ENCODE measurements at places on chromosomes 4 and X.

DNA sequence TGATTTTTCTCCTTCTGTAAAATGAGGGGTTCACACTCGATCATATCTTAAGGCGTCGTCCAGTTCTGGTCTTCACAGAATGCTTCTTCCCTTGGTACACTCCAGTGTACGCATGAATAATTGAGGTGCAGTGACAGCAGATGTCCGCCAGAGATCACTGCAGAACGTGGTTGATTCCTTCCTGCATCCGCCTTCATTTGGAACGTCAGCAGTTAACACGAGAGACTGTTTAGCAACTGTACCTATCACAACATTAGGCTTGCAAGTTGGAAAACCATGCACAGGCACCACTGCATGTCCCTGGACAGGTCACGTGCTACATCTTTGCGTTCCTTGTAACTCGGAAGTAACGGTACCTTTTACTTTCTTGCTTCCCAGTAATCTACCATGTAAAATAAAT is 66.0 kb upstream of the GEMIN8 start:
- peak; percentile 4 for DNase-seq

DNA sequence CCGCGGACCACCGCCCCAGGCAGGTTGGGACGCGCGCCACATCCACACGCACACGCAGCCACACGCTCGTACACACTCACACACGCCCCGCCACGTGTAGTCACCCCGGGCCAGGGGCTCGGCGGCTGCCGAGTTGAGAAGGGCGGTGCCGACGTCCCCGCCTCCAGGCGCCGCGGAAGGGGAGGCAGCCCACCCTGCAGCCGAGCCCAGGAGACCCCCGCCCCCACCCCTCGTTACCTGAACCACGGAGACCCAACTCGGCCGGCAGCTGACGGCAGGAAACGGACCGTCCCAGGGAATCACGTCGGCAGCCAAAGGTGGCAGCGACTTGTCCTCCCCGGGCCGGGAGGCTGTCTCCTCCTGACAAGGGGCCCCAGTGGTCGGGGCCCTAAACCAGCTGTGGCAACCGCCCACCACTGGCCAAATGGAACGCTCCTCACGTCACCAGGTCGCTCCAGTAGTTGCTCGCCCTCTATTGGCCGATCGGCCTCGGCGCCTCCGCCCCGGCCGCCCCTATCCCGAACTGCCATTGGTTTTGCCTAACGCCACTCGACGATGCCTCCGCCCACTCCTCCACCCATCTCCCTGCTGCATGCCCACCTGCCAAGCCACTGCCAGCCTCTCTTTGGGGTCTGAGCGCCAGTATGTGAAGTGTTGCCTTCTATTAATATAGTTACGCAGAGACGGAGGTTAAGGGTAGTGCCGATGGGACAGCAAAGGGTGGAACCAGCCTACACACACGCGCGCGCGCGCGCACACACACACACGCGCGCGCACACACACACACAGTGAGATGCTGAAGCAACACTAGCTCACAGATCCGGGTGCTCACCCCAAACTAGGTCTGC is at the start of gene ZDHHC9:
Gene ZDHHC9 (minus strand): TSS at position 428 of the 848 bp plus-strand sequence. CDS start 1,941 bp downstream, outside the sequence.
- peak; percentile 91 for DNase-seq

DNA sequence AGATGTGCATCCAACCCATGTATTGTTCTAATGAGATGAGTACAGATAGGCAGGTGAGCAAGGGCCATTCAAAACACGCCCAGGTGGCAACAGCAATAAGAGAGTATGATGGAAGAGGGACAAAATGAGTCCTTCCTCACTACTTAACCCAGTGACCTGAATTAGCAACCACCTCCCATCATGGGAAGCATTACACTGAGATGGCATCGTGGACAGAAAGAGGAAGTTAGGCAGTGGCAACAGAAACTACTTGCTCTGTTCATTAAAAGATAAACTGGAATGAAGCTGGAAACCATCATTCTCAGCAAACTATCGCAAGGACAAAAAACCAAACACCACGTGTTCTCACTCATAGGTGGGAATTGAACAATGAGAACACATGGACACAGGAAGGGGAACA is 17.2 kb downstream of the RXFP1 start:
- no peak for DNase-seq

- no peak for DNase-seq
Observed at GRCh38 chr4:100369871-100370270, 148.0 kb downstream of the EMCN start.

DNA sequence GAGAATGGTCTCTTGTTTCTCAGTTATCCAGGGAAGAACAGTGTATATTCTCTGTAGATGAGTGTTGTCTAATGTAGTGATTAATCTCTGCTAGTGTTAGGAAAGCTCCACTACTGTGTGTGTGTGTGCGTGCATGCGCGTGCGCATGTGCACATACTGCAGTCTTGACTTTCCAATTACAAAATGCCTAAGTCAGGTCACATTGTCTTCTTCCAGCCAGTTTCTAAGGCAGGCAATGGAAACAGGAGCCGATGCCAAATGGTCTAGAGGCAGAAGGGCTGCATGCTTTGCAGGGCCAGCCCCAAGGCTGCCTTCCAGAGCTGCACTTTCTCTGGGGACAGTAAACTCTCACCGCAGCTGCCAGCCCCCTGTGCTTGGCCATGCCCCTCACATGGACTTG is 30.5 kb upstream of the NAP1L5 start:
- DNase-seq: no peak

GRCh38 chrX:48815266-48815665 is 11.0 kb upstream of the ERAS start:
- no peak for DNase-seq
